ENCODE measurements at places on chromosomes 1 and 21.

DNA sequence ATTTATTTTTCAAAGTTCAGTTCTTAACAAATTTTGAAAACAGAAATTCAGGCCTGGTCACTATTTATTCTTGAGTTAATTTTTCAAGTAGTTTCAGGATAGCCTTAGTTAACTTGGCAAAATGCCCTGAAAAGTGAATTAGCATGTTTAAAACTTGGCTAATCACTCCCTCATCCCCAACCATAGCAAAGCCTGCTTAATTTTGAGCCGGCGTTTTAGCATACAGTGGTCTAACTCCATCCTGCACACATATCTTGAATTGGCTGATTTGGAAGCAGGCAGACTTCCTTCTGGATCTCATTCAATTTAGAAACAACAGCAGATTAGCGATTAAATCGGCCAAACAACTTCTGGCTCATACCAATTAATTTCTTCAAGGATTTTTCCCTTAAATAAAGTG lies 439.2 kb downstream of the PTBP2 start:
- no peak for DNase-seq

GRCh38 chr1:193285641-193286040 lies 99.2 kb upstream of the B3GALT2 start:
- DNase-seq, result no peak

GRCh38 chr1:19596714-19597495 lies 47.2 kb upstream of the NBL1 start:
- DNase-seq, result peak; percentile 94

- DNase-seq, result no peak
These were observed 22.9 kb upstream of the ATP1A1 start for GRCh38 chr1:116350097-116350645.

DNA sequence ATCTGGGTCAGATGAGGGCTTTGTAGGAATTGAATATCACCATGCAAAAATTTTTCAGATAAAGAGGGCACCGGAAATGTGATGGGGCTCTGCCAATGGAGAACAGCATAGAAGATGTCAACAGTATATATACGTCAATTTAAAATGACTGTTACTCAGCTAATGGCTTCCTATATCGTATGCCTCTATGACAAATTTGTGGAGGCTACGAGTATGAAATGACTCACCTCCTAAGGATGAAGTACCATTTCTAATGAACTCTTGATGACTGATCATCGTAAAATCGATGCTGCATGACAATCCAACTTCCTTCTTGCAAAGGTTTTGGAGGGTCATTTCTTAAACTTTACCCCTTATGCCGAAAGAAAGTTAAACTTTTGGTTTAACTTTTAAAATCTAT lies 450.3 kb upstream of the ZP4 start:
- no peak for DNase-seq

- DNase-seq, result no peak
These were observed 22.1 kb upstream of the IL10 start for GRCh38 chr1:206794294-206794908.

- no peak for DNase-seq
These were observed 634.8 kb downstream of the MATN1 start for GRCh38 chr1:30088594-30088993.

- DNase-seq, result peak; percentile 23
These were observed 22.8 kb upstream of the STRIP1 start for GRCh38 chr1:110011527-110012041.

GRCh38 chr21:33283203-33283602 lies 17.0 kb downstream of the IL10RB start:
- DNase-seq, result no peak

DNA sequence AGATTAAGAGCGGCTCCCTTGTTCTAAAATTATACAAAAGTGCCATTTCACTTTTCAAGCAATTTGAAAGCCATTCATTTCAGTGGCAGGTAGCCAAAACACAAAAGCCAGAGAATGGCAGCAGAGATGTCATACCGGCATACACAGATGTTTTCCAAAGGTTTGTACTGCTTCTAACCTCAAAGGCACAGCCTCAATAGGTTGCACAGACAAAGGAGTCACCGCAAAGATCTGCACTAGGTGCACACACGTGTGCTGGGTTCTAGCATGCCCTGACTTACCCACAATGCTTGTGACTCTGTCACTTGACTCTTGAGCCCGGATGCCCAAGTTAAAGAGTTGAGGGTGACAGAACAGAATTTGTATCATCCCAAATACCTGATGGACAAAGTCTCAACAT lies 448.9 kb upstream of the ADGRL2 start:
- DNase-seq, result no peak

DNA sequence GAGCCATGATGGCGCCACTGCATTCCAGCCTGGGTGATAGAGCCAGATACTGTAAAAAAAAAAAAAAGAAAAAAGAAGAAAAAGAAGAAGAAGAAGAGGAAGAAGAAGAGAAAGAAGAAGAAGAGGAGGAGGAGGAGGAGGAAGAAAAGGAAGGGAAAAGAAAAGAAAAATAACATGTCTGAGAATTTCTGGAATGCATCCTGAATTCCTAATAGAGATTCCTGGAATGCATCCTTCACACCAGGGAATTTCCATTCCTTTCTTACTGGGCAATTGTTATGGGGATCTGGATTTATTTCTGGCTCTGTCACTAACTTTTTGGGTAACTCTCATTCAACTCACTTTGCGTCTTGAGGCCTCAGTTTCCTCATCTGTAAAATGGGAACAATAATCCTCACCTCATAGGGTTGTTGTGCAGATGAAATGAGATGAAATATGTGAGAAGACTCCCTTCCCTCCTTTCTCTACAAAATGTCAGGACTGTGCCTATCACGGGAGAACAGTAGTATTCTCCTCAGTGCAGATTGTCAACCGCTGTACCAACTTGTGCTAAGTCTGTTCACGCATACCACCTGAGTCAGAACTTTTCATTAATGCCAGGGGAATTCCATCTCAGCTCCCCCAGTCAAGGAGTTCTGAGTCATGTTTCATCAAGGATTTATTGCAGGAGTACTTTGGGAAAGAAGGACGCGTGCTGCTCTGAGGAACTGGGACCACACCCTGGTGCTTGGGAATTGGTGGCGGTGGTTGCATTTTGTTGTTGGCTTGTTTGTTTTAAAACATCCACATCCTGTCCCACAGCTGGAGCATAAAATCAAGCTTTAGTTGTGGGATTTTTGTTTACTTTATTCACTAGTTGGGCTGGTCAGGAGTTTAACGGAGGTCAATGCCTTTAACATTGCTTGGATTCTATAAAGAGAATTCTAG lies 42.4 kb upstream of the ROR1 start:
- peak; percentile 97 for DNase-seq

- no peak for DNase-seq
These were observed 625.2 kb upstream of the NCAM2 start for GRCh38 chr21:20373031-20373430.

DNA sequence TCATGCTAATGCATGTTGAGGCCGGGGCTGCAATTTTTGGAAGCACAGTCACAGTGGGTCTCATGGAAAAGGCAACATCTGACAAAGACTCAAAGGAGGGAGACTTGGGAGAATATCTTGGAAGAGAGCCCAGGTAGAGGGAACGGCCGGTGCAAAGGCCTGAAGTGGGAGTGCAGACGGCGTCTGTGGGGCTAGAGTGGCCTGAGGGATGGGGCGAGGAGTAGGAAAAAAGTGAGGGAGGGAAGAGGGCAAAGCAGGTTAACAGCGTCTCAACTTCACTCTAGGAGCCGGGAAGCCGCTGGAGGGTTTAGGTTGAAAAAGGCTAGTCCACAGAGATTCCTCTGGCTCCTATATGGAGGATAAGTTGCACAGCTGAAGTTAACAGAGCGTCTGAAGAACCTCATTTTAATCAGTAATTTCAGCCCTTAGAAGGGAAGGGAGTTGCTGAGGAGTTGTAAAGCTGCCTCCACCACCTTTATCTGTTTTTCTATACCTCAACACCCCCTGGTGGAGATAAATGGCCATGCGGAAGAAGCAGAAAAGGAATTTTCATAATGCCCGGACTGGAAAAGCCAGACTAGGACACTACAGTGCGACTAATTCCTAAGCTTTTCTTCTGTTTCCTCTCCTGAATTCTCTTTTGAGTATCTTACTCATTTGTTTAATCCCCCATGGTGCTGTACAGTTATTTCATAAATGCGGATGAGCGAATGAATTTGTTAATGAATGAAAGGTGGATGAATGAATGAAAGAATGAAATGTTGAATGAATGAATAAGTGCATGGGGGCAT lies 78.7 kb upstream of the ZNF281 start:
- peak; percentile 49 for DNase-seq

- DNase-seq, result no peak
These were observed 69.8 kb downstream of the MPZL1 start for GRCh38 chr1:167791281-167792187.
